ENCODE measurements at places on chromosomes 4 and X.

- DNase-seq: no peak
These were observed 422.3 kb downstream of the STPG2 start for GRCh38 chr4:97720869-97721432.

DNA sequence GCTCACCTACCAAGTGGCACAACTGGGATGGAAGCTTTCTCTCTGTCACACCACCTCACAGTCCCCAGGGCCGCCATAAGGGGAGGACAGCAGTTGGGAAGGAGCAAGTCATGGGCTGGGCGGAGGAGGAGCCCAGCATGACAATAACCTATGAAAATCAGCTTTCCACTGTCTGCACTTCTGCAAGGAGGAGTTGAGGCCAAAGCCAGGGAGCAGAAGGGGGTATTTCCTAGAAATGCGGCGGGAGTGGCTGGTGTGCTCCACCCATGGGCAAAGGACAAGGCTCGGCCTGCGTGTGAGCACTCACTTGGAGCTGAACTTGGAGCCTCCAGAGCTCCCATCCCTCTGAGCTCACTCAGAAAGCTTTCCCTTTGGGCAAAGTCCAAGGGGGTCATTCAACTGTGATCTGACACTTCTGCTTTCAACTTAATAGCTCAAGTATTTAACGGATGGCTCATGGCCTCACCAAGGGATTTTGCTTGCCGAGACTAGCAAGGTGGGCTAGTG, 18.5 kb downstream of the APLN start:
- DNase-seq: no peak

GRCh38 chr4:38155589-38156294, 195.5 kb downstream of the PTTG2 start:
- DNase-seq: no peak

DNA sequence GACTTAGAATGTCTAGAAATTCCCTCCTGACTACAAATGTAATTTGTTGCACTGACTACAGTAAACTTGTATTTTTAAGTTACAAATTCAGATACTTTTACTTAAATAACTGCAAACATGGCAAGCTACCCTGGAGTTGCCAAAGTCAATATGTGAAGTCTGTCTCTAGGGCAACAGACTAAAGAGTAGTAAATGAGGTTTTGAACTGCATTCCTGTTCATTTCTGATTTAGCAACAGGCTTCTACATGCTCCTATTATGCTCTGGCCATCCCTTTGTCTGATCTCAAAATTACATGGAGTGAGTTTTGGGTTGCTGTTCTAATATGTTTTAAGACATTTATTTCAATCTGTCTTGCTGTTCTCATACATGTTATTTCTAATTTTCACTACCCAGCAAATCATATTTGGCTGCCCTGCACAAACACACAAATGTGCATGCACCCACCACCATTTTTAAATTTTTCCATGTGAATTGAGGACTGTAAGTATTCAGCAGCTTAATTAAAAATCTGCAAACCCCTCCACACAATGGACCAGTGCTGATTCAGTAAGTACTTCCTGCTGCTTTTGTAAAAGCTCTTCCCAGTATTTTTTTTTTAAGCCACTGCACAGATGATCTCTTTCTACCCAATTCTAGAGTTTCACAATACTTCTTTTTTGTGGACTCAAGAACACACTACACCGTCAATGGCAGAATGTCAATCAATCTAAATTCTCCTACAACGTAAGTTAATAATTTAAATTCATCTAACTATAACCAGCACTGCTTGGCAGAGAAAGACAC, 26.7 kb downstream of the SH3RF1 start:
- no peak for DNase-seq

DNA sequence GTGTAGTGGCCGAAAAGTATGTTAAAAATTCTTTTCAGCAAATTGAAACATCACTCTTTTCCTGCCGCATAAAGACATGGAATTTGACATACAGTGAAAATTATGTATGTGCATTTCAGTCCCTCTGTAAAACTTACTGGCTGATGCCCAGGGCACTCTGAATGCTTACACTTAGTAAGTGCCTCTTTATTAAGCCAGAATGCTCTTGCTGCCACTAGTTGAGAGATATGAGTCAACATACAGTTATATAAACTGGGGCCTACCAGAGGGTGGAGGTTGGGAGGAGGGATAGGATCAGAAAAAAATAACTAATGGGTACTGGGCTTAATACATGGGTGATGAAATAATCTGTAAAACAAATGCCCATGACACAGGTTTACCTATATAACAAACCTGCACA, 38.1 kb upstream of the TRPC5 start:
- no peak for DNase-seq

DNA sequence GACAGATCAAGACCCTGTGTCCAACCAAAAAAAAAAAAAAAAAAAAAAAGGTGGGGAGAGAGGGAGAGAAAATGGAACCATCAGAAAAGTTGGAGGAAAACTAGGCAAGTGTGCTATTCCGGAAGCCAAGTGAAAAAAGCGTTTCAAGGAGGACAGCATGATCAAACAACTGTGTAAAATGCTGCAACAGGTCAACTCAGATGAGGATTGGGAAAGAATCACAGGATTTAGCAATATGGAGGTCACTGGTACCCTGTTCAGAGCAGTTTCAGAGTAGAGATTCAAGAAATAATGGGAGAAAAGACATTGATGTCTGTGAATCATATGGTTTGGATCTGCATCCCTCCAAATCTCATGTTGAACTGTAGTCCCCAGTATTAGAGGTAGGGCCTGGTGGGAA, 47.5 kb downstream of the TIGD4 start:
- DNase-seq: no peak

- DNase-seq: no peak
These were observed 9.9 kb upstream of the AKAP14 start for GRCh38 chrX:119885554-119886428.

DNA sequence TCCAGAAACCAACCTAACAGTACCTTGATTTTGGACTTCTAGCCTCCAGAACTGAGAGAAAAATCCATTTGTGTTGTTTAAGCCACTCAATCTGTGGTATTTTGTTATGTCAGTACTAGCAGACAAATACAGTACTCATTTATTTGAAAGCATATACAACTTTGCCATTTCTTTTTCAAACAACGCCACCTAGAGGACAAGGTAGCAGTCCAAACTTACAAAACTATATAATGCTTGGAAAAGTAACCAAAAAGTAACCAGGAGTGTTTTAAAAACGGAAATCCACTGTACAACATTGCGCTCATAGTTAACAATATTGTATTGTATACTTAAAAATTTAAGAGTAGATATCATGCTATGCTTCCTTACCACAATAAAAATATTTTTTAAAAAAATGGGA, 37.0 kb upstream of the FGF13 start:
- DNase-seq: no peak

- no peak for DNase-seq
These were observed 10.8 kb downstream of the TMEM187 start for GRCh38 chrX:153983321-153983801.

DNA sequence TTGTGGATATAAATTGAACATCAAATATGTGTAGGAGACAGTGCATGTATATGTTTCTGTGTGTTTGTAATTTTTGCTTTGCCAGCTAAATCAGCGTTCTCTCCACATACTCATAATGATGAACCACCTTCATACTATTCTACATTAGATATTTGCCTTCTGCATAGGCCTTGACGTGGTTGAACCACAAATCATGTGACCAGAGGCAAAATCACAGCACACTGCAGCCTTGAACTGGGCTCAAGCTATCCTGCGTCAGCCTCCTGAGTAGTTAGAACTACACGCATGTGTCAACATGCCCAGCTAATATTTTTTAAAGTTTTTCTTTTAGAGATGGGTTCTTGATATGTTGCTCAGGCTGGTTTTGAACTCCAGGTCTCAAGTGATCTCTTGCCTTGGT, 9.5 kb downstream of the UBQLN2 start:
- DNase-seq: no peak

DNA sequence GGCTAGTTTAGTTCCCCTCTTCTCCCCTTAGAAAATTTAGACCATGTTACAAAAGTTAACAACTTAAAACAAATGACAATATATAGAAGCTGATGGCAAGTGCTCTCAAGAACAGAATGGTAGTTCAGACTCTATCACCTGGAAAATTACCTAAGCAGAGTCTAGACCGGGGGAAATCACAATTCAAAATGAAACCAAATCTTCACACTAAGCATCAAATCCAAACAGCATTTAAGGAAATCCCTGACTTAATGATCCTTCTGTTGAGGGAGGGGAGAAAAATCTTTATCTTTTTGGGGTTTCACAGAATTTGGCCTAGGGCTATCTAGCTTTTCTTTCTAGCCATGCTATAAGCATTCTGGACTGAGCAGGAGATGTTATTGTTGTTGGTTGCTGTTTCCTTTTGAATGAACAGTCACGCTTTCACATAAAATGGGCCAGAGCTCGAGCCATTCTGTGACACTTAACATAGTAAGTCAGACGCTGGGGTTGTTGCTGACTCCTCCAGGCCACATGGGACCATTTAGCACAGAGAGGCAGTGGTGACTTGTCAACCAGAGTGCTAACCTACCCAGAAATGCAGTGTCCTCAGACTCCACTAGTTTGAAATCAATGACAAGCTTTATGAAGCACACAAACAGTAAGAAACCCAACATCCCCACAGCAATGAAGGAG, 16.0 kb upstream of the LSM6 start:
- DNase-seq: no peak

DNA sequence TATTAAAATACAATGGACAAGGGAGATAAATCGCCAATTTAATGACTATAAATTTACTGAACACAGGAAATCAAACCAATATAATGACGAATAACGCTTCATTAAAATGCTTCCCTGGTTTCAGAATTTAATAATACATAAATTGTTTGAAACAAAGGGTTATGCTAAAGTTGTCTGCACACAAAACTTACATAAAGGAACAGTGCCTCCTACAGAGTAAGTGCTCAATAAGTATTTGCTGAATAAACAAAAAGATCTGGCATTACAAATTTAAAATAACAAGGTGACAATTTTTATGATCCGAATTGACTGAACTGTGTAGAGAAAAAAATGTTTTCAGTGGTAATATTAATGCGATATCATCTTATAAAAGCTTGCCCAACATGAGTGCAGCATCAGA, 69.6 kb downstream of the NOCT start:
- no peak for DNase-seq

DNA sequence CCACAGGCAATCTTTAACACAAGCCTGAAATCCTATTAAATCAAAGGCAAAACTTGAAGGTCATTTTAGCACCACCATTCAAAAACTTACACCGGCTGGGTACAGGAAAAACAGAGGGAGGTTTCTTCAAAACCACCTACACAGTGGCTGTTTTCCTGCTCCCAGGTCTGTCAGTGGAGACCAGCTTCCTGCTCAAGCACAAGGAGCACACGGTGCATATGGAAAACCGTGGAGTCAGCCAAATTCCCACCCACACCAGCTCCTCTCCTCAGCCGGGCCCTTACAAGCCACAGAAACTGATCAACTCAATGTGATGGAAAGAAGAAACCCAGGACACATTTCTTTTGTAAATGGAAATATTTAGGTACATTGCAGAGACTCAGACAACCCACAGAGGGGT, 14.3 kb upstream of the FAM241A start:
- DNase-seq: no peak

DNA sequence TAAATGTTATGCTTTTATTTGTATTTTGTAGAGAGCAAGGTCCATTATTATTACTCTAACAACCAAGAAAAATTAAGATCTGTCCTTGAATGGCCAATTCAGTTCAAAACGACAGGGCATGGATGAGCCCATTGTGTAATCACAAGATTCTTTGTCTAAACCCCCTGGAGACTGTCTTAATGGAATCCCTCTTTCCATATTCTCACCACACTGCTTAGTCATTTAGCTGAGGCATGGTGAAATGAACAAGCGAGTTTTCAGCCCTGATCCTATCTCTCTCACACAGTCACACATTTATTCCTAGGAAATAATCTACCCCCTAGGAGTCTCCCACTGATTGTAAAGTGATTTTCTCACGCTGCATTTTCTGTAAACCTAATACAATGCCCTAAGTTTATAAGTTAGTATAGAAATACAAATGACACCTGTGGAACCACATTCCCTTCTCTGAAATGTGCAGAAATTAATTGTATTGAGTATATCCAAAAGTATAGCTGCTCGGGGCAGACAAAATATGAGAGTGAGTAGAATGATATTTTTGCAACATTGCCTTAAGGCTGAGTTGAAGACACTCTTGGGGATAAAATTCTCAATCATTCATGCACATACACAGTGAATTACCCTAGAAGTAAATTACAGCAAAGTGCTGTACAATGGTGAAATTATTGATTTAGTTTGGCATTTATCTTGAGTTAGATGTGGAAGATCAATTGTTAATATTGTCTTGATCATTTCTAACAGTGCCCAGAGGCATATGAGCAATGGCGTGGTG, 119.7 kb upstream of the PCDH7 start:
- DNase-seq: no peak

DNA sequence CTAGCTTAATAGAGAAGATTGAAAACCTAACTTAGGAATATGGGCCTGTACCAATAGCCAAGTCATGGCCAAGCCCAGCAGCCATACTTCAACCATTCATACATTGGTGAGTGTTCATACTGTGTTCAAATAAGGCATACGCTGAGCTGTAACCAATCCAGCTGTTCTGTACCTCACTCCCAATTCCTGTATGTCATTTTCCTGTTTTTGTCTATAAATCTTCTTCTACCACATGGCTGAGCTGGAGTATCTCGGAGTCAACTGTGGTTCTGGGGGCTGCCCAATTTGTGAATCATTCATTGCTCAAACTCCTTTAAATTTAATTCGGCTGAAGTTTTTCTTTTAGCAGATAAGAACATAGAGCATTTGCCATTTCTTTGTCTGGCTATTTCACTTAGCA, 195.3 kb upstream of the ANKRD50 start:
- no peak for DNase-seq

DNA sequence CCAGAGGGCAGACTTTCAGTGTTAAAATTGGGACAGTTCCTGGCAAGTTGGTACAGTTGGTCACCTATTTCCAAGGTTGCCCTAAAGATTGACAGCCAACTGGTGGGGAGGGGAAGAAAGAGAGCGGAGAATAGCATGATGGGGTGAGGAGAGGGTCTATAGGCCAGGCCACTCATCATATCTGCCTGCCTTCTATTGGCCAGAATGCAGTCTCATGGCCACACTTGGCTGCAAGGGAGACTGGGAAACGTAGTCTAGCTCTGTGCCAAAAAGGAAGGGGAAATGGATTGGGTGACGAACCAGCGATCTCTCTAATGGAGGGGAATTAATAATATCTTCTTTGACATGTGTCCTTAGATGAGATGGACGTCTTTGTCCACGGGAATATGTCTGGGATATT, 197.4 kb upstream of the ATP6AP2 start:
- no peak for DNase-seq

DNA sequence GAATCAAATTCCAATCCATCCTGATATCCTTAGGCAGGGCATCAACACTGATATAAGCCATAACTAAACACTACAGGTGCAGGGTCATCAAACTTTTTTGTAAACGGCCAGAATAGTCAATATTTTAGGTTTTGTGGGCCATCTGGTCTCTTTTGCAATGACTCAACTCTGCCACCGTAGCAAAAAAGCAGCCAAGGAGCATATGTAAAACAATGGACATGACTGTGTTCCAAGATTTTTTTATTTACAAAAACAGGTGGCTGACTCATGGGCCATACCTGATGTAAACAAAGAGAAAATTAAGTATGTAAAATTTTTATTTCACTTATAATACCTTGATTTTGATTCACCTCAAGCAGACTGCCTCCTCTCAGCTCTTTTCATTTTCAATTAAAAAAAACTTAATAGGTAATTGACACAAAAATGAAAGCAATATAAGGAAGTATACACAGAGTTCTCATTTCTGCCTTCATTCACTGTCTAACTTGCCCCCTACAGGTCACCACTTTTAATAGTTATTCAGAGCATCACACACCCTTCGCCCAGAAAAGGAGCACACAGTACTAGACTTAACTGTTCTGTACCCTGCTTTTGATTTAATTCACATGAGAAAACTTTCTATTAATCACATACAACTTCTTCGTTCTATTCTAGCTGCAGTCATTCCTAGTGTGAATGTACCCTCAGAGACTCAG, 35.3 kb upstream of the GPM6B start:
- no peak for DNase-seq
